ENCODE measurements at places on chromosomes 12 and 14.

- no peak for DNase-seq
Measured at GRCh38 chr12:39902821-39903220, 203.1 kb downstream of the SLC2A13 start.

- DNase-seq, result no peak
Measured at GRCh38 chr12:7493006-7493405, 10.6 kb downstream of the CD163 start.

DNA sequence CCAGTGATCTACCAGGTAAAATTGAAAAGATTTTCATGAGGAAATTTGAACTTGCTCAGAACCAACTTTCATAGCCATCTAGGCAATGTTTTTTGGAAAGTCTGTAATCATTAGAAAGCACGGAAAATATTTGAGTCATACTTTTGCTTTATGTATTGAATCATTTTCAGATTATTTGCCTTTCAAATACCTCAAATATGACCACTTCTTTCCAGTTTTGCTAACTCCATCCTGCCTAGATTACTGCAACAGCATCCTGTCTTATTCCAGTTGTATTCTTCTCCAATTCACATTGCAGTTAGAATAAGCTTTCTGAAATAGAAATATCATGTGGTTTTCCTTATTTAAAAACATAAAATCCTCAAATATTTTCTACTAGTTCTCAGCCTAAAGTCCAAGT lies 239.8 kb upstream of the FAR2 start:
- no peak for DNase-seq

- DNase-seq, result no peak
Measured at GRCh38 chr12:269191-269590, 6.6 kb upstream of the SLC6A13 start.

GRCh38 chr14:93036652-93037345 lies 78.9 kb downstream of the ITPK1 start:
- DNase-seq, result no peak

DNA sequence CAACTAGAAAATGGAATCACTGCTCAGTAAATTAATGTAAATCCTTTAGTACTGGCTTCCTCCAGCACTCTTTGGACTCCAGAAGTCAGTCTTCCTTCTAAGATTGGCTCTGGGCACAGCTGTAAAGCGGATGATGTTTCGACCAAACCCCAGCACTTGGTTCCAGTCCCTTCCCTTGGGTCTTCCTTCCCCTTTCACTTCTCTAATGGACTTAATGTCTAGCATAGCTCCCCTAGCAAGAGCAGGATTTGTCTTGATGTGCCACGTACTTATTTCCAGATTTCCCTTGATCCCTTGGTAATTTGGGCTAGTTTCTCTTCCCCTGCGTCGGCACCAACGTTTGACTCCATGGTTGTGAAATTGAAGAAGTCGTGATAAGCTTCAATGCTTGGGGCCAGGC lies 28.3 kb downstream of the C12orf75 start:
- DNase-seq, result no peak

GRCh38 chr12:44088647-44089046 lies 252.8 kb downstream of the TMEM117 start:
- DNase-seq, result no peak

DNA sequence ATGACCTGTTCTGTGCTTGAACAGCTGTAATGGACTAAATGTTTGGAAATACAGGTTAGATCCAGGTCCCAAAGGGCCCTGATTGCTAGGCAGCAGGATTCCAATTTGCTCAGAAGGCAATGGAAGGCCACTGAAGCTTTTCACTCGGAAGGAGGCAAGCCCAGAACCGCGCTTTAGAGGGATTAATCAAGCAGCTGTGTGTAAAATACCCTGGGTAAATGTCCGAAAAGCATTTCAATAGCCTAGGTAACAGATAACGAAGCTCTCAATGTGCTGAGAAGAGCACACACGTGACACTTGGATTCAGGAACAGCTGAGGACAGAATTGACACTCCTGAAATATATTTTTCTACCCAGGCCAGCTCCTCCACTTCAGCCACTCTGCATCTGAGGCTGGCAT lies 436.1 kb downstream of the TMEM132D start:
- no peak for DNase-seq

- DNase-seq, result no peak
Measured at GRCh38 chr14:81235096-81235495, 14.3 kb upstream of the GTF2A1 start.

DNA sequence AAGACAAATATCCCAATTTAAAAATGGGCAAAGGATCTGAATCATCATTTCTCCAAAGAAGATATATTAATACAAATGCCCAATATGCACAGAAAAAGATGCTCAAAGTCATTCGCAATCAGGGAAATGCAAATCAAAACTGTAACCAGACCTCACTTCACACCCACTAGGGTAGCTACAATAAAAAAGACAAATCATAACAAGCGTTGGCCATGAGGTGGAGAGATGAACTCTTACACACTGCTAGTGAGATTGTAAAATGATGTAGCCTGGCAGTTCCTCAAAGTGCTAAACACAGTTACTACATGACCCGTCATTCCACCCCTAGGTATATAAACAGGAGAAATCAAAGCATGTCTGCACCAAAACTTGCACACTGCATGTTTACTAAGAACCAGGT lies 30.4 kb downstream of the CDC42BPB start:
- DNase-seq, result no peak

- no peak for DNase-seq
Measured at GRCh38 chr14:59788176-59788575, 82.4 kb downstream of the RTN1 start.

GRCh38 chr12:45122768-45123380 lies 72.0 kb upstream of the DBX2 start:
- peak; percentile 24 for DNase-seq

DNA sequence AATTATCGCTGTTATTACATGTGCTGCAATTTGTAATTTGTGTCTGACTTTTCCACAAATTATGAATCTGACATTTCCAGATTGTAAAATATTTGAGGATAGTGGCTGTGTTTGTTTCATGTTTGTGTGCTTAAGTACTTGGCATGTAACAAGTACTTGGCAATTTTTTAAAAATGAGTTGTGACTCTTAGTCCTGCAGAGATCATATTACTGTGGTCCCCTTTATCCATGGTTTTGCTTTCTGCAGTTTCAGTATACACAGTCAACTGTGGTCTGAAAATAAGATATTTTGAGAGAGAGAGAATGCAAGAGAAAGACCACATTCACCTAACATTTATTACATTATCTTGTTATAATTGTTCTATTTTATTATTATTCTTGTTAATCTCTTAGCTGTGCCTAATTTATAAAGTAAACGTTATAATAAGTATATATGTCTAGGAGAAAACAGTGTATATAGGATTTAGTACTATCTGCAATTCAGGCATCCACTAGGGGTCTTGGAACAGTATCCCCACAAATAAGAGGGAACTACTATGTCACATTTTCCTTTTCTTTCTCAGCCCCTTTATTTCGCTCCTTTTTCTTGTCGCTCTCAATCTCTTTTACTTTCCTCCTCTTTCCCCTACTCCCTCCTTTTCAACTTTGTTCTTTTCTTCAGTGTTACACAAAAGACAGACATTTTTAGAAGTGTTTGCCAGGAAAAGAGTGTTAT lies 176.1 kb downstream of the FUT8 start:
- DNase-seq, result no peak

- no peak for DNase-seq
Measured at GRCh38 chr12:113002155-113002554, 23.8 kb downstream of the OAS2 start.

GRCh38 chr12:83145325-83145840 lies 458.7 kb downstream of the TMTC2 start:
- DNase-seq, result no peak

GRCh38 chr12:50101663-50102062 lies 2.1 kb upstream of the GPD1 start:
- no peak for DNase-seq

GRCh38 chr14:30295980-30296379 lies 263.0 kb upstream of the G2E3 start:
- peak; percentile 64 for DNase-seq

DNA sequence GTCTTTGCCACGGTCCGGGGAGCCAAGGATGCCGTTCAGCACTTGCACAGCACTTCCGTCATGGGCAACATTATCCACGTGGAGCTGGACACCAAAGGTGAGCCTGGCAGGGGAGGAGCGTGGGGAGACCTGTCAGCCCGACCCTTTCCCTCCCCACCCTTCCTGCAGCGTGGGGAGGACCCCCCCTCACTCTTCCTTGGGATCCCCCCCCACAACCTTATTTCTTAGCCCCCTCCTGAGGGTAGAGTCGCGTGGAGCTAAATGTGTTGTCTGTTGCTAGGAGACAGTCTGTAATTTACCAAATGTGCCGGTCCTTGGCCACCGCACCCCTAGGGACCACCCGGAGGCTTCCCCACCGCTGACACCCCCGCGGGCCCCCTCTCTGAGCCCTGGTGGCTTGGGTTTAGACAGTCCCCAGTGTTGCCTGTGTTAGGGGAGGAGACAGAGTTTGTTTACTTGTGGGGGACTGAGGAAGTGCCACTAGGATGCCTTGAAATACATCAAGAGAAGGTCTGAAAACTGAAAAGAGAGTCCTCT lies 2.3 kb downstream of the SETD1B start:
- DNase-seq, result no peak

DNA sequence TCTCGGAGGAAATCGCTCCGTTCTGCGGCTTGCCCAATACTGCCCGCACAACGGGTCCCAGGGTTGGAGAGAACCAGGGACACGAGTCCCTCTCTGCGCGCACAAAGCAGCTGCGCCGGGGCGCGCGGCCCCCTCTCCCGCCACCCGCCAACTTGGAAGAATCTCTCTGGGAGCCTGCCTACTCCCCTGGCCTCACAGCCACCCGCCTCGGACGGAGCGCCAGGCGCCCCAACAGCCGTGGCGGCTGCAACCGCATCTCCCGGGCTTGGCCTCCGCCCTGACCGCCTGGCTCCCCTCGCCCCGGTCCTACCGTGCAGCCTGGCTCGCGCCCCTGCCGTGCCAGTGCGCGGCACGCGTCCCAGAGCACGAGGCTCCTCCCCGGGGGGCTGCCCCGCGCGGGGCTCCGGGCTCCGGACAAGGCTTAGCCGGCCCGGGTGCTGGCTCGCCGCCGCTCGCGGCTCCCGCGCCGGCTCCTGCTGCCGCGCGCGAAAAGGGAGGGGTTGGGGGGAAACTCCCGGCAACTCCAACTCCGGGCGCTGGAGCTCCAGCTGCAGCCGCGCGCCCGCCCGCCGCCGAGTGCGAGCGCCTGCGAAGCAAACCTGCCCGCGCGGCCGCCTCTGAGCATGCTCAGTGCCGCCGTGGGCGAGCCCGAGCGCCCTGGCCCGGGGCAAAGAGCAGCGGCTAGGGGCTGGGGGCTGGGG lies at the start of gene STXBP6:
STXBP6 (minus strand) TSS at position 580 of the 701 bp plus-strand sequence. CDS start 75,329 bp downstream, outside the sequence.
- DNase-seq, result peak; percentile 76

DNA sequence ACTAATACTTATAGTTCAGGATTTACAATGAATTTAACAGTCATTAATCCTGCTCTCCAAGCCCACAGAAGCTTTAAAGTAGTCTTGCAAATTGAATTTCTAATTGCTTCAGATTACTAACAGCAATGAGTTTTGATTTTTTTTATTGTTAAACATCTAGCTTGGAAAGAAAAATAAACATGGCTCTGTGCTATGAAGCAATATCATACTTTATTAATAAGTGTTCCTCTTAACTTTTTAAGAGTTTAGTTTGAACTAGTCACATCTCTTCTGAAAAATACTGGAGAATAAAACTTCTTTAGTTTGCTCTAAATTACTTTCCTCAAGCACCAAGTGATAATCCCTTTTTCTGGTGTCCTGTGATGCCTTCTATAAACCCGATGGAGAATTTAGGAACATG lies 250.2 kb downstream of the TRHDE start:
- DNase-seq, result no peak

DNA sequence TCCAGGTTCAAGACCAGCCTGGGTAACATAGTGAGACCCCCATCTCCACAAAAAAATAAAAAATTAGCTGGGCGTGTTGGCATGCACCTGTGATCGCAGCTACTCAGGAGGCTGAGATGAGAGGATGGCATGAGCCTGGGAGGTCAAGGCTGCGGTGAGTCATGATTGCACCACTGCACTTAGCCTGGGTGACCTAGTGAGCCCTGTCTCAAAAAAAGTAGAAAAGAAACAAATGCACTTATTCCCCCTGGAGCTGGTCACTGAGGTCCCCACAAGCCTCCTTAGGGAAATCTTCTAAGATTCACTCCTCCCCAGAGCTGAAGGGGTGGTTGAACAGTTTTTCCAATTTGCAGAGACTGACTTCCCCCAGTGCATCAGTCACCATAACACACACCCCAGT lies 1.6 kb downstream of the CD9 start:
- DNase-seq, result no peak

- no peak for DNase-seq
Measured at GRCh38 chr12:13702381-13702780, 279.0 kb downstream of the GRIN2B start.

- no peak for DNase-seq
Measured at GRCh38 chr14:70415788-70416187, 1.1 kb downstream of the SYNJ2BP start.

DNA sequence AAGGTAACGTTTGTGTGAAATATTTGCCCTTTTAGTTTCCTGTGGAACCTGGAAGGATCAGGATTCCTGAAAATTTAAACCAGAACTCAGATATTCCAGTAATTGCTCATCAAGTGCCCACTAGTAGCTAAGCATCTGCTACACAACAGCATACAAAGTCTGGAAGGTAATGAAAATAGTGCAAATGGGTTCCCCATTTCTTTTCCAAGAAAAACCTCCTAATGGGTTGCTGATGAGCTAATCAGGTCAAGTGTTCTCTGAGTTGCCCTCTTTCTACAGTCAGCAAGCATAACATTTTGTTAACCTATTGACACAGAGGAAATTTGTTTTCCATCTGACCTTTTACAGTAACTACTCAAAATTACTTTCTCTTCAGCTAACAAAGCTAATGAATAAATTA lies 83.6 kb upstream of the PMCH start:
- DNase-seq, result no peak

GRCh38 chr12:117967043-117967442 lies 1.7 kb downstream of the KSR2 start:
- DNase-seq, result no peak
